Stimulated activated CD8-positive, alpha-beta memory T cell treated with anti-CD3 and anti-CD28 coated beads, Interleukin-4, amount 100 ng/mL, for 4 hours (primary cell): ENCODE measurements at places on chromosomes 5 and 9.

- DNase-seq = no peak
Measured at GRCh38 chr5:140114341-140115185, 654 bp downstream of the PURA start.

GRCh38 chr5:179763215-179763945 lies 30.4 kb upstream of the LTC4S start:
- DNase-seq = no peak

- no peak for DNase-seq
Measured at GRCh38 chr9:105329719-105330062, 85.2 kb downstream of the SLC44A1 start.

GRCh38 chr5:169778622-169779596 lies 141.8 kb downstream of the DOCK2 start:
- no peak for DNase-seq

DNA sequence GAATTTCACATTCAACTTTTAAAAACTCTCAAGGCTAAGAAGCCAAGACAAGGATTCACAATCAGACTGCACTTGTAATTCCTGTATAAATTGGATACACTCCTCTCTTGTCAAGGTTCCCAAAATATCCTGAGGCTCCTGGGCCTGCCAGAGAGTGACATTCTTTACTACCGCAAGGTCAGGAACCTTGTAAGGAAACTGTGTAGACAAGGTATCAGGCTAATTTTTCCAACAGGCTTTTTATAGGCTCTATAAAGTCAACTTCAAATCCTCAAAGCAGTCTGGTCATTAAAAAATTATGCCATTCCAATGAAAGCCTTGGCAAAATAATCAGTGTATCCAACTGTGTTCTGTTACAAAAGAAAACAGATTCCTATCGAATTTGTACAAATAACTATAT lies 15.5 kb upstream of the PAIP1 start:
- no peak for DNase-seq
